Left ventricle myocardium superior (tissue), 1 donor: ENCODE measurements at places on chromosomes 3 and 15.
A peak's percentile ranks its signal among the peaks of the same experiment; 100 is the strongest.

DNA sequence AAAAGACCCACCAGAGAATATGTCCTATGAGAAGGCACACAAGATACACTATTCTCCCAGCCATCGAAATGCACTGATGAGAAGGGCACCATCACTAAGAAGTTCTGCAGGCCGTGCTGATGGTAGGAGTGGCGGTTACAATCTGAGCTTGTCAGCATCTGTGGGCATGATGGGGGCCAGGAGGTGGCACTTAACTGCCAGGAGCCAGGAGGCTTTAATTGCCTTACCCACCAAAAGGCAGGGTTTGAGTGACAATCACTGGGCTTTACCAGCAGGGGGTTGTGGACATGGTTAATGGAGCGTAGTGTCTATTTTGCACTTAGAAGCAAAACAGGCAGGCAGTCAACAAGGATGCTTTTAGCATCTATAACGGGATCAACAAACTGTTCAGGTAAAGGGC is 16.0 kb upstream of the SQOR start:
- no peak for DNase-seq

GRCh38 chr3:123914829-123915228 is 30.7 kb upstream of the MYLK start:
- no peak for DNase-seq

- DNase-seq: no peak
Observed at GRCh38 chr3:182568876-182569275, 224.4 kb upstream of the ATP11B start.

GRCh38 chr3:48830715-48831114 is 17.0 kb downstream of the PRKAR2A start:
- DNase-seq: no peak

DNA sequence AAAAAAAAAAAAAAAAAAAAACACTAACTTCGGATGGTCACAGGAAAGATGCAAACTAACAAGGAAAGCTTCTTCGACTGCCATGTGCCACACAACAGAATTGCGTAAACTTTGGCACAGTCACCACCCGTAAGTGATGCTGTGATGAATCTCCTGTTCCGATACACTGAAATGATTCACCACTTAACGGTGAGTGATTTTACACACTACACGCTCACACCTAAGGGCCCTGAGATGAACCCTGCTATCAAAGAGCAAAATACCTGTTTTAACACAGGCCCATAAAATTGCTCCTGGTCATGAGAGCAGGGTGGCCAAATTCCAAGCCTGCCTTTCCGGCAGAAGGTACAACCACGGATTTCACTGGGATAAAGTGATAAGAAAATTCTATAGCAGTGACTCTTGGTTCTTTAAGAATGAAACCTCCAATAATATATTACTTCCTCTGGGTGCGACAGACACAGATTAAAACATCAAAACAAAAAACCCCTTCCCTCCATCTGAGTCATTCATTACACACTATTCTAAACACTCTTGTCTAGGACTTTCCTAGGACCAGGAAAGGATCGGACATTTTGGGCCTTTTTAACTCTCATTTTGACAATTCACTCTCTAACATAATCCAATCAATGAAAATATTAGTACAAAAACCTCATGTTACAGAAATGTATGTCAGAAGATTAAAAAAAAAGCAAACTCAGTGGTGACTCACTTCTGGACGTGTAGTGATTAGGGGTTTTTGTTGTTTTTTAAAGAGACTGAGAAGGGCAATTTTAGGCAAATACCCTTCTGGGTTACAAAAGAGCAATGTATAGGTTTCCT is 28.3 kb downstream of the LRIG1 start:
- no peak for DNase-seq

DNA sequence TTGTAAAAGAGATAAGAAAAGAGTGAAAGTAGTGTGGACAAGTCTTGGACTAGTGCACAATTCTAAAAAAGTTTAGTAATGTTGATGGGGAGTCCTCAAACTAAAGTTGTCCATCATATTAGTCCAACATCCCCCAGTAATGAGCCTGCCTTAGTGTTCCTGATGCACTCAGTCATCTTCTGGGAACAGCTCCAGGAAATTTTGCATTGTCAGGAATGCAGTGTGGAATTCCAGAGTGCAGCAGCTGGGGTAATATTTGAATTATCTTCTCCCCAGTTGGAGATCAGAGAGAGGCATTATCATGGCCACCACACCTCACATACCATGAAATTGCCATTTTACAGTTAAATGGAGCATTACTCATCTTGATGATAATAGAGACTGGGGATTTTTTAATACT is 528.8 kb upstream of the NAALADL2 start:
- no peak for DNase-seq

GRCh38 chr15:27958911-27959578 is 140.1 kb downstream of the OCA2 start:
- DNase-seq: no peak

DNA sequence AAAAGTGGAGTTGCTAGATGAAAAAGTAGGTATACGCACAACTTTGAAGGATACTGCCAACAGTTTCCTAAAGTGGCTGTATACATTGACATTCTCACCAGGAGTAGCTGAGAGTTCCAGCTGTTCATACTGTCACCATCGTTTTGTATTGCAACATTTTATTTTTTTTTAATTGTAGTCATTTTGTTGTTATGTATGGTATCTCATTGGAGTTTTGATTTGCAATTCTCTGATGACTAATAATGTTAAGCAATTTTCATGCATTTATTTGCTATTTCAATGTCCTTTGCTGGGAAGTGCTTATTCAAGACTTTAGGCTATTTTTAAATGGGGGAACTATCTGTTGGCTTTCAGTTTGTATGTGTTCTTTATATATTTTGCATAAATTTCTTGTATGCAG is 185.1 kb upstream of the TGFBR2 start:
- DNase-seq: no peak

DNA sequence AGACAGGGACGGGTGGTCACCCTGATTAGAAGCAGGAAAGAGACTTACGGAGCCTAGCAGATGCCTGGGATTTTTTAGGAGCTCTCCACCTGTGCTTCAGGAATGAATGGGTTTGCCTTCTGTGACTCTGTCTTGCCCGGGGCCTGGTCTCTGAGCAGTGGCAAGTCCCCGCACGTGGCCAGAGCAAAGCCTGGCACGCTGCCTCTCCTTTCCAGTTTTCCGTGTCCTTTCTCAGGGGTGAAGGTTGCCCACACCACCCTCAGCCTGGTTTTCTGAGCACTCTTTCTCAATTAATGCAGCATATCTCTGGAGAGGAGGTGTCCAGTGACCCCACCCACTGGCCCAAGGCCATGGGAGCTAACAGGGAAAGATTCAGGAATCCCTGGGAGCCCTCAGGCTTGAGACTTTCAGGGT is 14.5 kb upstream of the CHST14 start:
- peak; percentile 72 for DNase-seq

GRCh38 chr3:72411843-72412242 is 436.4 kb downstream of the SHQ1 start:
- no peak for DNase-seq

DNA sequence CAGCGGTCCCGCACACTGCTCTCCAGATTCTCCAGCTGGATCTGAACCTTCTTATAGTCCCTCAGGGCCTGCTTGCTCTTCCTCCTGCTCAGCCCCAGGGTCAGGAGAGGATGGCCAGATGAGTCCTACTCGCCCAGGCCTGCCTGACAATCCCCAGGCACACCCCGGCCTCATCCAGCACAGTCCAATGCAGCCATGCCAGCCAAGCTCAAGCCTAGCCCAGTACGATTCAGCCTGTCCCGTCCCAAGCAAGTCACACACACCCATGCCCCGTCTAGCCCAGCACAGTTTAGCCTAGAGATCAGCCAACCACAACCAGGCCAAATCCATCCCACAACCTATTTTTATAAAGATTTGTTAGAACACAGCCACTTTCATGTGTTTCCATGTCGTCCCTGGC is 16.8 kb downstream of the PLXNB1 start:
- peak; percentile 4 for DNase-seq

DNA sequence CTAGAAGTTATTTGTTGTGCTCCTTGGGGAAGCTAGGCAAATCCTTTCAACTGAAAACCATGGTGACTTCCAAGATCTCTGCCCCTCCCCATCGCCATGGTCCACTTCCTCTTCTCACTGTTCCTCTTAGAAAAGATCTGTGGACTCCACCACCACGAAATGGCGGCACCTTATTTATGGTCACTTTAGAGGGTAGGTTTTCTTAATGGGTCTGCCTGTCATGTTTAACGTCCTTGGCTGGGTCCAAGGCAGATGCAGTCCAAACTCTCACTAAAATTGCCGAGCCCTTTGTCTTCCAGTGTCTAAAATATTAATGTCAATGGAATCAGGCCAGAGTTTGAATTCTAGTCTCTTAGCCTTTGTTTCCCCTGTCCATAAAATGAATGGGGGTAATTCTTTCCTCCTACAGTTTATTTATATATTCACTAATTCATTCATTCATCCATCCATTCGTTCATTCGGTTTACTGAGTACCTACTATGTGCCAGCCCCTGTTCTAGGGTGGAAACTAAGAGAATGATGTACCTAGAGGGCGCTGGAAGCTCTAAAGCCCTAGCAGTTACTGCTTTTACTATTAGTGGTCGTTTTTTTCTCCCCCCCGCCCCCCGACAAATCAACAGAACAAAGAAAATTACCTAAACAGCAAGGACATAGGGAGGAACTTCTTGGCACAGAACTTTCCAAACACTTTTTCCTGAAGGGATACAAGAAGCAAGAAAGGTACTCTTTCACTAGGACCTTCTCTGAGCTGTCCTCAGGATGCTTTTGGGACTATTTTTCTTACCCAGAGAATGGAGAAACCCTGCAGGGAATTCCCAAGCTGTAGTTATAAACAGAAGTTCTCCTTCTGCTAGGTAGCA is 657 bp downstream of the PATL2 start:
- DNase-seq: no peak

DNA sequence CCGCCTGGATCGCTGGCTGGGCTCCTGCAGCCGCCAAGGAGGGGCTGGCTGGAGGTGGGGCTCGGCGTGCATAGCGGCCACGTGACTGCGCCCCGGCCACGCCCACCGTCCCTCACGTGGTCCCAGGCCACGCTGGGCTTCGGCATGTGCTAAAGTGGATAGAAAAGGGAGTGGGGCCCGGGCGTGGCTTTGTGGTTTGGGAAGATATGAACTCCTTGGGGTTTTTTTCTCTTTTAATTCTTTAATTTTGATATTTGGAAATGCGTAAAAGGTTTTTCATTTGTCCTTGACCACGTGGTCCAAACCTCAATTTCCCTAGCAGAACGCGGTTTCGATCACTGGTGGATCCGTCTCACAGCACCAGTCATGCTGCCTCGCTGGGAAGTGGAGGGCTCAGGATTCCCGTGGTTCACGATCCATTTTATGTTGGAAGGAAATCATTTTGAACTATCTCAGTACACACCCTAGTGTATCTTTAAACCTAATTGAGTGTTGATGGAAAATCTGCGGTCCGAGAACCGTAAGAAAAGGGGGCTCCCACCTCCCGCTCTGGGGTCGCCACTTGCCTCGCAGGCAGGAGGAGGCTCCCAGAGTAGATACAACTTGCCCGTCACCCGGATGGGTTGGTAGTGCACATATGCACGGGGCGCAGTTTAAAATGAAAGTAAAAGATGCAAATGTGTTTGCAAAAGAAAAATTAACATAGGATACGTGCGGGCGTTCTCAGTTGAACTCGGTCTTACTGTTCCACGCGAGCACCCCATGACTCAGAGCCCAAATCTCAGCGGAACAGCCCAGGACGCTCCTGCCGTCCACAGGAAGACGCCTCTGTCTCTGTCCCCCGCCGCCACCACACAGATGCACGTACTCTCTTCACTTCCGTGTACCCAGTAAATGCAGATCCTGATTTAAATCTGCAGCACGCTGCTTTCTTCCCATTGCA is 141.9 kb downstream of the PGPEP1L start:
- peak; percentile 86 for DNase-seq

DNA sequence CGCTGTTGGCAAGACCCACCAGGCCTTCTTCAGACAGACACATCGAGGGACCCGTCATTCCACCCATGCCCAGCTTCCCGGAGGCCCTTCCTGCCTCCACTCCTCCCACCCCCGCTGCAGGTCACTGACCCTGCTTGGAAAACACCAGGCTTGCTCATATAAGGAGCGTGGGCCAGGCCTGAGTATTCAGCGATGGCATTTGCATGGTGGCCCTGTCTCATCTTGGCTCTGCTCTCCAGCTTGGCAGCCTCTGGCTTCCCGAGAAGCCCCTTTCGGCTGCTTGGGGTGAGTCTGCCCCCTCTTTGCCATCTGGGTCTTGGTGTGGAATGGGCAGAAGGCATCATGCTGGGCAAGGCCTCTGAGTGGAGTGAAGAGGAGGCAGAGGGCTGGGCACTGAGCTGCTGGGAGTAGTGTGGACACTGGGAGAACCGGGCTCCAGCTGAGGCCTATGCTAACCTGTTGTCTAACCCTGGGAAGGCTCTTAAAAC is at the start of gene ITIH3:
ITIH3 (plus strand) TSS at position 185 of the 488 bp plus-strand sequence; CDS start at position 193, 8 bp downstream.
- DNase-seq: no peak

DNA sequence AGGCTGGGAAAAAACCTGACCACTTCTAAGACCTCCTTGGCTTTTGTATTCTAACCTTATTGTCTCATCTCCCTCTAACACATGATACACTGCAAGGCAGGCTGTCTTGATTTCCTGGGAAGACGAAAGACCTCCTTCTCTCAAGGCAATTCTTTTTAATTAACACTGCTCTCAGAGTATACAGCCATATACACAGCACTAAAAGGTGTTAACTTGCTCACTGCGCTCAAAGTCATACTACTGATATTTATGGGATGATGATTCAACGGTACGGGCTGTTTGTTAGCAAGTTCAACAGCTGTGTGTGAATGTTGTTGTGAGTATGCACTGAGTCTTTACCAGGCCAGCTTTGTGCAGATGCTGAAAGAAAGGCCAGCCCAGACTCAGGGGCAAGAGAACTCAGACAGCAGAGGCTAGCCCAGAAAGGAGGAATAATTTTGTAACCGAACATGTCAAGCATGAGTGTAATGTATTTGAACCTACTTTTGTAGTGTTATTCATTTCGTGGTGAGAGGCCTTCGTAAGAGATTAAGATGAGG is 229.9 kb downstream of the IL5RA start:
- no peak for DNase-seq

DNA sequence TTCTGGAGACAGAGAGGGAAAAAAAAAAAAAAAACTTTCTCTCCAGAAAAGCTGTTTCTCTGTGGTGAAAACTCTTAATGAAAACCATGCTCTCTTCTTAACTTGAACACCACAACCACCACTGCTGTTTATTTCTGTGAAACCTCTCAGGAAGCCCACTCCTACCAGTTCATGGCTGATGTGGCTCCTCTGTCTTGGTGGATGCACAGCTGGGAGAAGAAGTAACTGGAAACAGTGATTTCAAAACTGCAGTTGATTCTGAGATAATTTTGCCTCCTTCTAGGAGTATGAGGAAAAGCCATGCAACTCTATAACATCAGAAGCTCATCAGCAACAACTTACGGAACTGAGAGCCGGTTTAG is 40.2 kb upstream of the PYGO1 start:
- DNase-seq: no peak

- no peak for DNase-seq
Observed at GRCh38 chr3:186221760-186222378, 113.0 kb upstream of the ETV5 start.

DNA sequence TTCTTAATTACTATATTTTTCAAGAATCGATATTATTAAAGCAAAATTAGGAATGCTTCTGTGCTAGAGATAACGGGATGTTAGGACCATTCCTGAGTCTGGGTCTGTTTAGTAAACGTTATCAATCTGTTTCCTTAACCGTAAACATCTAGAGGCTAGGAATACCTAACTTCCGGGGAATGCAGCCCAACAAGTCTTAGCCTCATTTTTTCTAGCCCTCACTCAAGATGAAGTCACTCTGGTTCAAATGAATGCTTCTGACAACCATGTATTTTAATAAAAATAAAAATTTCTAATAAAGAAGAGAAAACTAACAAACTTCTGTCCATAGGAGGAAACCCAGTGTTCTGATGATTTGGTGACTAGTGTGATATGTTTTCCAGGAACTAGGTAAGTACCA is 11.1 kb upstream of the SELENOK start:
- DNase-seq: no peak
